CMK (cell line): ENCODE measurements at places on chromosomes 7 and 10.
A peak's percentile ranks its signal among the peaks of the same experiment; 100 is the strongest.

DNA sequence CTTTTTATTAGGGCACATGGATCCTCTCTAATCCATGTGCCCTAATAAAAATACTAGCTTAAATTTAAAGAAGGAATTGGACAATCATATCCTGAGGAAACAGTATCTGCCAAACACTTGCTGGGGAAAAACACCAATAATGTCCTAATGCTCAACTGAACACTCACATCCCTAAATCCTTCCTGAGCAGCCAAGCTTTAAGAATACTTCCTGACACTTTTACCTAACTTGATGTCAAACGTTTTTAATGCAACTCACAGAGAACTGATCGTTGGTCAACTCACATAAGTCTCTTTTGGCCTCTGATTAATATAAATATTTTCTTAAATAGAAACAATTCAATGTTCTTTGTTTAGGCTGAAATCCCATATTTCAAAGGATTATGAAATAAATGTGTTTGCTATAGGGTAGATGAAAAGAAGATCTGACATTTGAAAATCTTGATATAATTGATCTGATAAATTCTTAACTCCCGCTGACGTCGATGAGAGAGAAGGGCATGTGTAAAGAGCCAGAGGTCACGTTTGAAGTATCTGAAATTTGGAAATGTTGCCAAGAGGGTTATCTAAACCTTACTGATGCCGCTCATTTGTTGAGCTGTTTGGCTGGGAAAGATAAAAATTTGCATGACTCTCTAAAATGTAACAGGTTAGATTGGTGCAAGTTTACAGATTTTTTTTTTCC is 122.8 kb upstream of the RHOBTB1 start:
- no peak for DNase-seq

- DNase-seq, result peak; percentile 48
Observed at GRCh38 chr10:92689663-92690210, at the start of gene HHEX. Gene HHEX, plus strand, starts transcription at chr10:92689955. Its CDS starts 32 bp downstream, at chr10:92689987.

DNA sequence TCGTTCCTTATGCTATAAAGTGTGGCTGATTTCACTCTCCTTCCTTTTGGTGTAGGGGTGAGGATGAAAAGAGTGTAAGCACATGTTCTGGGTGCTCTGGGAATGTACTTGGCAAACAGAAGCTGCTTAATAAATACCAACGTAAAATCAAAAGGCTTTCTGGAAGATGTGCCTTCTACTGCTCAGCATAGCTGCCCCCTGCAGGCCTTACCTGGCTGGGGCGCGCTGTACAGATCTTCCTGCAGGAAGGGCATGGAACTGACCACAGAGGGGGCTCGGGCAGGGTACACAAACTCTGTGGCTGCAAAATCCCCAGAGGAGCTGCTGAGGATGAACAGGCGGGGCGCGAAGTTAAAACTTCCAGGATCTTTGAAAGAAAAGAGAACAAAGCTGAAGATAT is 169.4 kb downstream of the SVIL start:
- DNase-seq, result no peak

- no peak for DNase-seq
Observed at GRCh38 chr10:72079356-72079755, 9.0 kb downstream of the SPOCK2 start.

DNA sequence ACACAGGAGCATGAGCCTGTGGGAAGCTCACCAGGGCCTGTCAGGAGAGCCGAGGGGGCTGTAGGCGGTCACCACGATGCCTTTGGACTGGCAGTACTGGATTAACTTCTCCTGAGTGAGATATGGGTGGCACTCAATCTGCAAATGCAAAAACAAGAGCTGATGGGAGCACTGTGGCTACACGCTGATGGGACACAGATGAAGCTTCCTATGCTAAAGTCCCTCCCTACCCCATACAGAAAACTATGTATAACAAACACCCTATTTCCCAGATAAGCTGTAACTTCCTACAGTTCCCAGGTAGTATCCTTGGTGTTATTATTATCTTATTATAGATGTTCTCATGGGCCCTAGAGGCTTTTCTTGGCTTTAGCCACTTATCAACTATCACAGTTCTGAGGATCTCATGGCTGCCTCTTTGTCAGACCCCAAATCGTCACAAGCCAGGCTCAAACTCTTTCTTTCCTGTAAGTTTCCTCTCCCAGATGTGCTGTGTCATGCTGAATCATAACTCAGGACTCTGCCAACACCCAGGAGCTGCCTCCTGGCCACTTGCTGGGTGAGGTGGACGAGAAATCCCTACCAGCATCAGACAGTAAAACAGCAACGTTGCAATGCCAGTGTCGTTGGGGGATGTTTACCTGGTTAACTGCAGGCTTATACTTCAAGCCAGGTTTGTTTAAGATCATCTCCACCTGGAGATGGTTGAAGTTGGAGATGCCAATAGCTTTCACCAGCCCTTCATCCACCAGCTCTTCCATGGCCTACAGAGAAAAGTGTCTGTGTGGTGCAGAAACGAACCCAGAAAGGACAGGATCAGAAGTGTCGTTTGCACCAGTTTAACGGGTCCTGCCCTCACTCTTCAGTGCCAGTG is 10.3 kb downstream of the AKR1B1 start:
- DNase-seq, result no peak

DNA sequence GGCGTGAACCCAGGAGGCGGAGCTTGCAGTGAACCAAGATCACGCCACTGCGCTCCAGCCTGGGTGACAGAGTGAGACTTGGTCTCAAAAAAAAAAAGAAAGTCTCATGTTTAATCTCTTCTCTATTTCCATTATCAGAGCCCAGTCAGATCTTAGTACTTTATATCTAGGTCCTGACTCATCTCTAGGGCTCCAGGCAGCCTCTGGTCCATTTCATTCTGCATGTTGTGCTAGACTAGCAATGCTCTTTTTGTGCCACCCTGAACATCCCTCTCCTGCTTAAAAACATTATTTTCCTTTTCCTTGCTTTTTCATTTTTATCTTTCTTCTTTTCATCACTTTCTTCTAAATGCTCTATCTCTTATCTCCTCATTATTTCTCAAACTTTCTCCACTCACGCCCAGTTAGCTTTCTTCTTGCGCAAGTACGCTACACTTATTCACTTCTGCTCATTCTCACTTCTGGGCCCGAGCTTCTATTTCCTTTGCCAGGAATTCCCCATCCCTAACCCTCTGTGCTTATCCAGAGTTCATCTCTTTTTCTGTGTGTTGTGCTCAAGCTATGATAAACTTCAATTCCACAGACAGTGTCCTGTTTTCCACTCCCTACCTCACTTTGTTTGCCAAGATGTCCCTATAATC is 63.9 kb downstream of the BTAF1 start:
- DNase-seq, result no peak

DNA sequence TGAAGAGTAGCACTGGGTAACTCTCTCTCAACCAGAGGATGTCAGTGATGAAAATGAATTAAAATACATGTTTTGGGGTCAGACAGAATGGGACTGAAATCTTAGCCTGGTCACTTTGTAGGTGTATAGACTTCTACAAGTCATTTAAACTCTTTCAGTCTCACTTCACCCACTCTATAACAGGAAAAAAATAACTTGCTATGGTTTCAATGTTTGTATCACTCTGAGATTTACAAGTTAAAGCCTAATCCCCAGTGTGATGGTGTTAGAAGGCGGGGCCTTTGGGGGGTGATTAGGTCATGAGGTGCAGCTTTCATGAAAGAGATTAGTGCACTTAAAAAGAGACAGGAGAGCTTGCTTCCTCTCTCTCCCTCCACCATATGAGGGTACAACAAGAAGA is 134.8 kb downstream of the INHBA start:
- DNase-seq, result no peak

DNA sequence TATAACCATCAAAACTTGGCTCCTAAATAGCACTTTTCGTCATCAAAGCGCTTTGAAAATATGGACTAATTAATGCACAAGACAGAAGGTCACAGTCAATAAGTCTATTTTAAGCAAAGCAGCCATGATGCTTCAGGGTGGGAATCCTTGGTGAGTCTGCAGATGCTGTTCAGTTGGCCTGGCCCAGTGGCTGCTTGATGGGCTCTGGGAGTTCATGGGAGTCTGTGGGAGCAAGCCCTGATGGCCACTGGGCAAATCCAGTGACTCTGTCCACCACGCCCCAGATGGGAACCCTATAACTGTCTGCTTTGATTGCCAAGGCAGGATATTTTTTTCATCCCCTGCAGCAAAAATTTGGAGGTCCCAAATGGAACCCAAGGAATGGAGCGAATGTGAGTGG is 95.7 kb upstream of the CTBP2 start:
- DNase-seq, result no peak

GRCh38 chr7:107138696-107139420 is 29.9 kb upstream of the HBP1 start:
- DNase-seq, result no peak

- DNase-seq, result no peak
Observed at GRCh38 chr10:78285226-78285625, 251.6 kb downstream of the RPS24 start.

DNA sequence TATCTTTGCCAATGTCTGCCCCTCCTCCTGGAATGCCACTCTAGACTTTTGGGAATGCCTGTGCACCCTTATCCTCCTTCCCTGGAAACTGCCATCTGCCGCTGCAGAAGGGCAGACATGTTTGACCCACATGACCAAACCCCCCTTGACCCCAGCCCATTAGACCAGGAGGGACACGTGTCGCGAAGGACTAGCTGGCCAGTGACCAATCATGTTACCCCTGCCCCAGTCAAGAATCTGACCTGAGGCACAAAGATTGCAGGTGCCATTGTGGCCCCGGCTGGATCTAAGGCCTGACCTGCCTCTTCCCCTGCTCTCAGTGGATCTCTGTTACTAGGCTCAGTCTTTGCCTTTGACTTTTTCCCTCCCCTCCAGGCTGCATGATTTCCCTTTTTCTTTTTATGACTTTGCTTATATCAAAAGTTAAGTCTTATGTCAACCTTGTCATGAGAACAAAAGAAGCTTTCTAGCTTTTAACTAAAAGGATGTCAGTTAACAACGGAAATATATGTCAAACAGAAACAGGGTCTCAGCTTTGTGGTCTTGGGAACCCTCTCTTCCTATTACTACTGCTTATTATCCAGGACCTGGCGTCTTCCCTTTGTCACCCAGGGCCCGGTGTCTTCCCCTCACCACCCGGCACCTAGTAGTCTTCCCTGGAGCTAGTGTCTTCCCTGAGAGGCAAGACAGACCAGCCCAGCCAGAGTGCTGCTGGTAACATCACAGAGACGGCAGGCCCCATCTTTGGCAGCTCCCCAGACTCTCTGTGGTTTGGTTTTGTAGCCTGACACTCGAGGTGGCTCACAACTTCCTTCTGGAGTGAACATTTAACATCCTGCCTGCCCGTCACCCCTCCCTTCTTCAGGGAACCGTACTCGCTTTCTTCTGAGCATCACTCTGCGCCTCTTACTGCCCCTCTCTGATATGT is 24.4 kb upstream of the PPIF start:
- no peak for DNase-seq

DNA sequence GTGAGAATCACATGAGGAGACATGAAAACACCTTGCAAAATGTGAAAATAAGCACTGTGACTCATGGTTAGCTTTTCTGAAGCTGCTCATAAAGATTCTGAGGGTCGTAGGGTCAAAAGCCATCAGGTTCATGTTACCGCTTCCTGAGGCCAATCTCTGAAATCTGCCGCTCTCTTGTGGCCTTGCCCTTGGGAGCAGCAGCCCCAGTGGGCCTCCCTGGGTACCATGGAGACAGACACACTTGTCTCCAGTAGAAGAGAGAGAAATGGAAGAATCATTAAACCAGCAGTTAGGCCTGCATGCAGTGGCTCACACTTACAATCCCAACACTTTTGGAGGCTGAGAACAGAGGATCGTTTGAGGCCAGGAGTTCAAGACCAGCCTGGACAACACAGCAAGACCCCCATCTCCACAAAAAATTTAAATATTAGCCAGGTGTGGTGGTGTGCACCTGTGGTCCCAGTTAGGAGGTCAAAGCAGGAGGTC is 42.8 kb downstream of the NIPSNAP2 start:
- DNase-seq, result peak; percentile 9

GRCh38 chr7:12800486-12800885 is 113.1 kb downstream of the ARL4A start:
- no peak for DNase-seq

- DNase-seq, result no peak
Observed at GRCh38 chr7:125057963-125058362, 128.3 kb upstream of the POT1 start.

DNA sequence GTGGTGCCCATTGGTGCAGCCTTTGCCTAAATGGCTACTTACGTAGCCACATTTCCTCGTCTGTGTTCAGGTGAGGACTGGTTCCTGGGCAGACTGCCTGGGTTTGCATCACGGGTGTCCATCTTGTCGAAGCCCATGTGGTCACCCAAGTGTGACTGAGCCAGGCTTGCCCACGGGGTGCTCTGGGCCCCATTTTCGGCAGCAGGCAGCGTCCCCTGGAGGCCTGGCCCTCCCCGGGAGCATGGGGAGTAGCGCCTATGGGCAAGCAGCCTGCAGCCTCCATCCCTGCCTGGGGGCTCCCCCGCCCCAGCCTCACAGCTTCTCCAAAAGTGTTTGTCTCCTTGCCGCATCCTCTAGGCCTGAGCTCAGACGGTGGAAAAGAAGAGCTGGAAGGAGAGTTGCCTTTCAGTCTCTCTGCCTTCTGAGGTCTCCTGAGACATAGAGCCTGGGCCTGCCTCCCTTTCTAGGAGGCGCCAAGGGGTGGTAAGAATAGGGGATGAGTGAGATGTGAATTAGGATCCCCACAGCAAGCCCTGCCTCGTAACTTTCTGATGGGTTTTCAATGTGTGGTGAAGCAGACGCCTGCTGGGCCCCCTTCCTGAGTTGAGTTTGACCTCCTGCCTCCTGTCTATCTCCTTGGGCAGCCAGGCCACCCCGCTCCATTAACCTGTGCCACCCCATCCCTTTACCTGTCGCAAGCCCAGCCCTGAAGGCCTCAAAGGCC is 42.7 kb downstream of the HTRA1 start:
- no peak for DNase-seq

GRCh38 chr10:95821720-95822119 is 65.8 kb downstream of the ENTPD1 start:
- DNase-seq, result no peak

DNA sequence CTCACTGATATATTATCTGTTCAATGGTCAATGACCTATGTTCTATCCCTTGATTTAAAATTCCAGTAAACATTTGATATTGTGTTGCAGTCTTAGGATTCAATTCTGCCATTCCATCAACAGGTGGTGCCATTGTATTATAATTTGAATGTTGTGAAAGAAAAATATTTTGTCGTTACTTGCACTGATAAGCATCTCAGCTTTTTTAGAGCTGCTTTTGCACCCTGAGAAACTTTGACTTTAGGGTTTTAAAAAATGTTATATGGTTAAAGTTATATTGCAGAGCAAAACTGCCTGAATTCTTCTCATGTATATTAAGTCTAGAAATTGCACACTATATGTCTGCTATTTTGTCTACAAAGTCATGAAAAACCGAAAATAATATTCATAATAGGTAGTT is 18.8 kb upstream of the MINDY3 start:
- no peak for DNase-seq

- no peak for DNase-seq
Observed at GRCh38 chr7:23514755-23515154, 17.0 kb downstream of the TRA2A start.
